ENCODE measurements at places on chromosomes 7 and 10.

DNA sequence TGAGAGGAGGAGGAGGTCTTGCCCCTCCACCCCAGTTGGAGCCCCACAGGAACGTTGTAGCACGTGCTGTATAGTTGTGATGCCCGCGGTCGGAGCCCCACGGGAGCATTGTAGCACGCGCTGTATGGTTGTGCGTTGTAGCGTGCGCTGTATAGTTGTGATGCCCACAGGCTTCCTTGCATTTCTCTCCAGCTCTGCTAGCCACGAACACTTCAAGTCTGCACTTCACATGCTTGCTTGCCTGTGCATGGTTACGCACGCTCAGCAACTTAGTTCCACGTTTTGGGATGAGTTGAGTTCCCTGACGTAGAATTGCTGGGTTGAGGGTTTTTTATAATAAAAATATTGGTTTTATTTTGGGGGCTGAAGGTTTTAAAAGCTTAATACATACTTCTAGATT is 41.6 kb downstream of the DNAJB6 start:
- DNase-seq, result no peak

DNA sequence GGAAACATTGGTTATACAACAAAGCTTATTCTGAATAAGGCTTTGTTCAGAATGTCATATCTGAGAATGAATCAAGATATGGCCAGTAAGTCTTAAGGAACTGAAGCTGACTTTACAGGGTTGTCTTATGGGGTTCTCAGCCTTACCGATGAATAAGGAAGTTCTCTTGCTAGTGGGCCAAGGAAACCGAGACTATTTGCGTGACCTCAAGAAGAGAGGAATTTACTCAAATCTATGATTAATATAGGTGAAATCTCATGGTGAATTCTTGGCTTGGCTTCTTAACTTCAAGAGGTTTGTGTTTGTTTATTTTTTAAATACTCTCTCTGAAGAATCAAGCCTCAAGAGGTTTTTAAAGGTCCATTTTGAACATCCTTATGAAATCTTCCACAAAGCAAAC is 4.7 kb upstream of the MRLN start:
- no peak for DNase-seq

GRCh38 chr10:125494651-125495239 is 188.2 kb downstream of the TEX36 start:
- no peak for DNase-seq

DNA sequence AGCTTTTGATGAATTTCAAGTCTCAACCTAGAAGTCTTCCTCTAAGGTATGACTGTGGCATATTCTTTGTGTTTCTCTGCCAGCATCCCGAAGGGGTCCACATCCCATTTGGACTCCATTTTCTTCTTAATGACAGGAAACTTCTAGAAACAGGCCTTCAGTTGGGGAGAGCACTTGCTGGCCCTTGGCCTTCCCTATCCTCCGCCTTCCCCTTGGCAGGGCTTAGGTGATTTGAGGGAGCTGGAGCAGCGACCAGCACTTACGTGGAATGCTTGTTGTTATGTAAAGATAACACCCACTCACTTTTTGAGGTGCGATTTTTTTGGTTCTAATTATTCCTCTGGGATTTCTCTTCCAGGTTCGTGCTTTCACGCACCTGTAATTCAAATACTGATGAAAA is 42.9 kb upstream of the ZNF716 start:
- no peak for DNase-seq

DNA sequence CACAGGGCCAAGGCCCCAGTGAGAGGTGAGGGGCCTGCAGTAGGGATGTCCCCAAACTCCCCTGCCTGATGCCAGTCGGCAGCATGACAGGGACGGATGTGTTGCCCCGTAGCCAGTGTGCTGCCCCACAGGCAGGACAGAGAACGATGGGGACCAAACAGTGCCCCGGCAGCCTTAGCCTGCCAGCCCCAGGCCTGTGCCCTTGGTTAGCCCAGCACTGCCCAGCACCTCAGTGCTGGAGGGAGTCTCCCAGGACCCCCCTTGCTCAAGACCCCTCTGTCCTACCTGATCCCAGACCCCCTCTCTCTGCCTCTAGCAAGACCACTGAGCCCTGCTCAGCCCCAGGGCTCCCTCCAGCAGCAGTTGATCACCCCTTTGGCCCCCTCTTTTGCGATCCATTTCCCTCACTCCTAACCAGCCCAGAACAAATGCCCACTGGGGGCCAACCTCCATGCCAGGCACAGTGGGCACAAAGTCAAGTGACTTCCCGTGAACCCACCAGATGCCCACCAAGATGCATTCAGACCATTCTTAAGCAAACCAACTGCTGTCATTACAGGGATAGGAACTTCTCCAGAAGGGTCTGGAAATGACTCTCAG is 34.0 kb downstream of the OAT start:
- DNase-seq, result no peak

Measured in GF-D8 (cell line).